ENCODE measurements at places on chromosomes 5 and 9.

- DNase-seq: no peak
These were observed 1.5 kb upstream of the DNM1 start for GRCh38 chr9:128201441-128202369.

DNA sequence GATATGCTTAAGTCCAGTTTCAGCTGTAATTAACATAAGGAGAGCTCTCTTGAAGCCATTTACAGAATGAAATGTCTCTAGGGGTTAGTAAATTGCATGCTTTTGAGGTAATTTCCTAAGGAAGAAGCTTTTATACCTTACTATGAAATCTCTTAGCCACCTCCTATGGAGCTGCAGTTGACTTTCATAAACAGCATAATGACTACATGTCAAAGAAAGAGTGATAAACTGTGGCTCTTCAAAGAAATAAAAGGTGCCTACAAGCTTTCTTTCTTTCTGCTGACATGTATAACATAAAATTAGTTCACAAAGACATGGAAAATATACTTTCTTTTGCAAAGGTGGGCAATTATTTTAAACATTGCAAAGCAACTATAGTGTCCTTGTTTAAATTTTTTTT lies 90.8 kb downstream of the TMEM167A start:
- DNase-seq: no peak

DNA sequence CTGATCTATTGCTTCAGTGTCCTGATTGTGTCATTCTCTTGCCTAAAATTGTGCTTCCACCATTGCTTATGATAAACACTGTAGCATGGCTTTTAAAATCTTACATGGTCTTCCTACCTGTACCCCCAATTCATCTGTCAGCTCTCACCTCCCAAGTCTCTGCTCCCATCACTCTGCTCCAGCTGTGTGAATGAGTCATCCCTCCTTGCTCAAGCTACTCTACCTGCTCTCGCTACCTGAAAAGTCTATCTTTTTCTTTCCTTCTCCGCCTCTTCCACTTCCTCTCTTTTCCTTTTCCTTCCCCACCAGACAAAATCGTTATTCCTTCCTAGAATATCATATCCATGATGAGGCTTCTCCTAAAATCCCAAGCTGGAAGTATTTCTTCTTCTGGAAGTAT lies 341.7 kb downstream of the PRELID2 start:
- no peak for DNase-seq

GRCh38 chr9:122370303-122370702 lies 521 bp upstream of the PTGS1 start:
- no peak for DNase-seq

DNA sequence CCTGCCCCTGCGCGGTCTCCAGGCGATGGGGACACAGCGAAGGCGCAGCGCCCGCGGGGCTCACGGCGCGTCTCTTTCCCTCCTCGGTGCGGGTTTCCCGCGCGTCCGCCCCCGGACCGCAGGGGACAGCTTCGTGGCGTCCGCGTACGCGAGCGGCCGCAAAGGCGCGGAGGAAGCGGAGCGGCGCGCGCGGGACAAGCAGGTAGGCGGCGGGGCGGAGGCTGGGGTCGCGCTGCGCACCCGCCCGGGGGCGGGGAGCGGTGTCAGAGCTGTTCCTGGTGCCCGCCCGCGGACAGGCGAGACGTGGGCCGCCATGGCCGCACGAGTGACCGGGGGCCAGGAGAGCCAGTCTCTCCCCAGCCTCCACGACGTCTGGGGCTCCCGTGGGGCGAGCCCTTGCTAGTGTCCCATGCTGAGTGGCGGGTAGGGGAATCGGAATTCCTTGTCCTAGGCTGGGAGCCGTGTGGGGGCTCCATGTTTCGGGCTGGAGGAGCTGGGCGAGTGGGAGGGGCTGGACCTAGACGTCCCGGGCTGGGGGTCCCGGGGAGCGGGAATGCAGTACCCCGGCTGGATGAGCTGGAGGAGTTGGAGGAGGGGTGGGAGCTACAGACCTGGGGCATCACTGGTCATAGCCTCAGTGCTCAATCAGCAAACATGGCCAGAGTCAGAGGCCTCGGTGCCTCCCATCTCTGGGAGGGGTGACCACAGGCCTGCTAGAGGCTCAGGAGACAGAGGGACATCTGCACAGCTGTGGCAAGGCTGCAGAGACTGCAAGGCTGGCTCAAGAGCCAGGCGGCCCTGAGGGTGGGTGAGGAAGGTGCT lies 968 bp downstream of the NKD2 start:
- DNase-seq: no peak

DNA sequence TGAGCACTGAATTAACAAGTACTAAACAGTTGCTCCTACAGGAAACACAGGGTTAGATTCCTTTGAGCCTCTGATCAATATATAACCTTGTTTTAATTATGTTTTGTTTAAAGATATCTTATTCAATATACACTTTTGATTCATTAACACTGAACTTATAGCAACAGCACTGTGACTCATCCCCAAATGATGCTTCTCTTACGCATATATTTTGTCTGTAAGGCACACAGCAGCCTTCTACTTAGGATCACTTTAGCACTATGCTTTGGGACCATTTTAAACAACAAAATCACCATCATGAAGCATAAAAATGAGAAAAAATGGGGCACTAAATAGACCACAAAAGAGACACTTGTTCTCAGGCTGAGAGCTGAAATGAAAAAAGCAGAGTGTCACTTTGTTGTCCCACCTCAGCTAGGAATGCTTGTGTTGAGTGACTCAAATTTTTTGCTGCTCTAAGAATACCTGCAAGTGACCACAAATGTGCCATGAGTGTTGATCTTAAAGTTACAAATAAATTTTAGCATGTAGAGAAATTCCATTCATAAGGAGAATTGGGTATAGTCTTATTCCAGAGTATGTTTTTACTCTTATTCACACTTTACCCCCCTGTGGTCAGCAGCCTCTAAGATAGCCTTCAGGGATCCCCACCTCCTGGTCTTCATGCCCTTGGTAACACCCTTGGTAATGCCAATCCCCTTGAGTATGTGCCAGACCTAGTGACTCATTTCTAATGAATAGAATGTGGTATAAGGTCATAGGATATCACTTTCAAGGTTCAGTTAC lies 252.7 kb upstream of the IL12B start:
- no peak for DNase-seq

DNA sequence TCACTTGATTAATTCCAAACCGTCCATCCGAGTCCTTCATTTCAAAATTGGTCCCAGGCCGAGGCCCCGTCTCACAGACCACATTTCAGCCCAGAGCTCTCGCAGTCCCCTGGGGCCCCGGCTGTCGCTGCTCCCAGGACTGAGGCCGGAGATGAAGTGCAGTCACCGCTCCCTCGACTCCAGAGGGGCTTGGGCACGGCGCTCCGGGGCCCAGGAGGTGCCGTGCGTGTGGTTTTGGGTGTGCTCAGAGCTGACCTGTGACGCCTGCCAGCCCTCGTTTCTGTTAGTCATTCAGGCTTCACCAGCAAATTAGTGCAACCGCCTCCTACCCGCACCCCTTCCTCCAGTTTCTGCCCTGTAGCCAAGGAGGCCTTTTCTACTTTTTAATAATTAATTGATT lies 48.7 kb upstream of the PHYKPL start:
- DNase-seq: no peak

- DNase-seq: no peak
These were observed 16.3 kb upstream of the IZUMO3 start for GRCh38 chr9:24561957-24562356.

- DNase-seq: no peak
These were observed 160.8 kb downstream of the DEPDC1B start for GRCh38 chr5:60538955-60539866.

- no peak for DNase-seq
These were observed 557.5 kb downstream of the CAAP1 start for GRCh38 chr9:26335116-26335515.

GRCh38 chr9:99803694-99804093 lies 18.0 kb upstream of the NR4A3 start:
- DNase-seq: no peak

GRCh38 chr5:132457371-132458225 lies 33.0 kb downstream of the IRF1 start:
- no peak for DNase-seq

DNA sequence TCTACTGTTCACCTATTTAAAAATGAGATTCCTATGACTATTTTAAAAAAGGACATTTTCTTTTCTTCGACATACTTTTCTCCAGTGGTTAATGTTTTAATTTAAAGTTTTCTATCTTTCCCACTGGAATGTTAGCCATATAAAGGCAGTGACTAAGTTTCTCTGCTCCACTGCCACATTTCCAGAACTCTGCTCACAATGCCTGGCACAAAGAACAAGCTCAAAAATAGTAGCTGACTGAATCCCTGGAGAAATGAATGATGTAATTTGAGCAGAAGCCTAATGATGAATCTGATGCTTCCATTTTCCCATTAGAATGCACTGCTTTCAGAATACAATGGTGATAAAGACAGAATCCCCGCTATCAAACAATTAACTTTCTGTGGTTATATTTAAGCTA lies 817.8 kb downstream of the MTRR start:
- DNase-seq: no peak

GRCh38 chr9:91265514-91265913 lies 96.2 kb downstream of the AUH start:
- no peak for DNase-seq

- DNase-seq: no peak
These were observed 636 bp upstream of the PWWP2A start for GRCh38 chr5:160119905-160120266.

DNA sequence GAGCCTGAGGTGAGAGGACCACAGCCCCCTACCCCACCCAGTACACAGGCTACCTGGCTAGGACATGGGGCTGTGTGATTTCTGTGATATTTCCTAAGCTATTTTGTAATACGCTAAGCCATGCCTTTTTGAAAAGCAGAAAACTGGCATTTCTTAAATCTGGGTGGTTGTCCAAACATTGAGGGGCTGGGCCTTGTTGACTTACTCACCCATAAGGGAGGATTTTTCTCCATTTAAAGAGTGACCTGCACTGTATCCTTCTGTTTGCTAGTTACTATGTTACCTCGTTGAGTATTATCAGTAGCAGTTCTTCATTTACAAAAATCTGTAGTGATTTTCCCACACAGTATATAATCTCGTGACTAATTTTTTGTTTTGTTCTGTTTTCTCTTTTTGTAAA lies 117.5 kb upstream of the OTULINL start:
- DNase-seq: no peak

GRCh38 chr5:97838214-97838613 lies 655.2 kb upstream of the RIOK2 start:
- no peak for DNase-seq

- DNase-seq: no peak
These were observed 55.9 kb downstream of the ADRB2 start for GRCh38 chr5:148882332-148882731.

GRCh38 chr5:54443270-54443669 lies 12.2 kb upstream of the HSPB3 start:
- no peak for DNase-seq

DNA sequence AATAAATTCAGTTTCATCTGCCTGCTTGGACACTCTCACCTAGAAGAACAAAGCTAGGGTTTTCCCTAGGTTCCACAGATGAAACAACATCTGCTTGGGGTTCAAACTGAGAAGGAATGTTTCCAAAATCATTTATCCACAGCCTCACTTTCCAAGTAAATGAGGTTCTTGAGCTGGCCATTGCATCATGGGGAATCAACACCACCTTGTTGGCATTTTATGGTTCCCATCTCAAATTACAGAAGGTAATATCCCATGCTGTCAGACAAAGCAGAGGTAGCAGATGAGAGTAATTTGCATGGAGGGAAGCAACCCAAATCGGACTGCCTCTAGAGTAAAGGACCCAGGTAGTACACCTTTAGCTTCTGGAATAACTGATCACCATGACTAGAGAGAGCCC lies 10.5 kb upstream of the NR4A3 start:
- DNase-seq: no peak

DNA sequence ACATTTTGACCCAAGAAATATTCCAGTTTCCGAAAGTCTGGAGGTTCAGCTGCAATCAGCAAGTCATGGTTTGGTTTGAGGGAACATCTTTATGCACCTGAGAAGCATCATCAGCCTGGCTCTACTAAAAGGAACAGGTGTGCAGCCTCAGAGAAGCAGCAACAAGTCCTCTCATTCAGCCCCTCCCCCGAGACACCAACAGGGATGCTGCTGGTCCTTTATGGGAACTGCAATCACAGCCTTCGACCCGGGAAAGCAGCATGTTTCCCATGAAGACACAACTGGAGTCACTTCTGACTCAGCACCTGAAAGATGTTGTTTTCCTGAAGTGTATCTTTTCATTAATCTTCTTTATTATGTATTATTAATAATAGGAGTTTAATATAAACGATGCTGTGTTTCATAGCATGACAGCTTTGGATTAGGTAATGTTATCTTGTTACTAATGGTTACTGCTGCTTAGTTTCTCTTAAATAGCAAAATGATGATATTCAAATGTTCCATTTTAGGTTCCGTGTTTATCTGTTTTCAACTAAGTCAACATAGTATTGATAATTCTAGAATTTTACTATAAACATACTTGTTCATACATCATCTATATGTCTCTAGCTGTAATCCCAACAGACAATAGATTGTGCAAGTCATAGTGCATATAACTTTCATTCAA lies 15.6 kb upstream of the NREP start:
- no peak for DNase-seq

DNA sequence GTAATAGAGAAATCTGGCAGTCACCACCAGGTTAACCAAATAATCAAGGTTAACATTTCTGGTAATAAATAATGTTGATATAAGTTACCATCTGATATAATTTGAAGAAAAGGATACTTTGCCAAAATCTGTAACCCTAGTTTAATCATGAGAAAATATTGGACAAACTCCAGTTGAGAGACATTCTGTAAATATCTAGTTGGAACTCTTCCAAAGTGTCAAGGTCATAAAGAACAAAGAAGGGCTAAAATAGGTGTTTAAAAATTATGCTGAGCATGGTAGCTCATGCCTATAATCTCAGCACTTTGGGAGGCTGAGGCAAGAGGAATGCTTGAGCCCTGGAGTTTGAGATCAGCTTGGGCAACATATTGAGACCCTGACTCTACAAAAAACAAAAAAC lies 253.3 kb downstream of the MRPS30 start:
- no peak for DNase-seq

All from amygdala (tissue), 56 donors.